ENCODE measurements at places on chromosomes 12 and 14.

- no peak for DNase-seq
Measured at GRCh38 chr12:40033242-40033630, 72.6 kb downstream of the SLC2A13 start.

DNA sequence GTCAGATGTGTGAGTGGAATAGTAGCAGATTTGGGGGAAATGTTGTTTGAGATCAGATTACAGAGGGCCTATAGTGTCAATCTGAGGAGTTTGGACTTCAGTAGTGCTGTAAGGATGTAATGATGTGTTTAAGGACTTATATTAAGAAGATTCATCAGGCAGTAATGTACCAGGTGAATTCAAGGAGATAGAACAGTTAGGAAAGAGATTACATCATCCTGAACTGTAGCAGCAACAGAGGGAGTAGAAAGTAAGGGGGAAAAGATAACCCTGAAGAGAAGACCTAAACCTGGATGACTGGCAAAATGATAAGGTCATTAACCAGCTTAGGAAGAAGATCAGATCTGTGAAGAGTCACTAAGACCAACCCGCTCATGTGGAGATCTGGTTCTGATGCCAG is 349.4 kb downstream of the PDZRN4 start:
- no peak for DNase-seq

- DNase-seq = no peak
Measured at GRCh38 chr12:2732290-2732689, 62.5 kb upstream of the FKBP4 start.

DNA sequence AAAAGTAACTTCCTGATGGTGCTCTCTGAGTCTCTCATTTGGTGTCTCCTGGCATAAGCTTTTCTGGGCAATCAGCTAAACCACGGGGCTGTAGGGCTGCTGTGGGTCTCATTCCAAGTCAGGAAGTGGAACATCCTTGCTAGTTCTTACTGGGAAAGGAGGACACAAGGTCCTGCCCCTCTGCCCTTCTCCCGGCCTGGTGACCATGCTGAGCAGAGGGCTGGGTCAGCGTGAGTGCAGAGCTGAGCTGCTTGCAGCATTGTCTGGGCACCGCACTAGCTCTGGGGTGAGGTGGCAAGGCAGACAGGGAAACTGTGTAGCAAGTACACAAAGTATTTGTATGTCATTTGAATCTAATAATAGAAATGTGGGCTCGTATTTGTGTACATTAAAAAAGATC is 45.0 kb upstream of the ASPG start:
- no peak for DNase-seq

GRCh38 chr12:71708658-71709057 is 22.8 kb downstream of the TMEM19 start:
- no peak for DNase-seq

DNA sequence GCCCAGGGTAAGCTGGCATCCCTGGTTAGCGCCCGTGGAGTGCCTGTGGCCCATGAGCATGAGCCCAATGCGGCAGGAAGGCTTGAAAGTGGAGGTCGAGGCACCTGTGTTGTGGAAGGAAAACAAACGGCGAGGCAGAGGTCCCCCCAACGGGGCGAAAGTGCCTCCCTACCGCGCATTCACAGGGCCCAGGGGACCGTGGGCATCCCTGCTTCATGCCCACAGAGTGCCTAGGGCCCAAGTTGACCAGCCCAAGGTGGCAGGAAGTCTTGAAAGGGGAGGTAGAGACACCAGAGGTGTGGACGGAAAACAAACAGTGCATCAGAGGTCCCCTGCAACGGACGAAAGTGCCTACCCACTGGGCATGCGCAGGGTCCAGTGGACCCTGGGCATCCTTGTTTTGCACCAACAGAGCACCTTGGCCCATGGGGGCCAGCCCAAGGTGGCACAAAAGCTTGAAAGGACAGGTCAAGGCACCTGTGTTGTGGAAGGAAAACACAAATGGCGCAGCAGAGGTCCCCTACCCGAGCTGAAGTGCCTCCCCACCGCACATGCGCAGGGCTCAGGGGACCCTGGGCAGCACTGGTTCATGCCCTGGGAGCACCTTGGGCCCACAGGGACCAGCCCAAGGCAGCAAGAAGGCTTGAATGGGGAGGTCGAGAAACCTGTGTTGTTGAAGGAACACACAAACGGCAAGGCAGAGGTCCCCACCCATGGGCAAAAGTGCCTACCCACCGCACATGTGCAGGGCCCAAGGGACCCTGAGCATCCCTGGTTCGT is 377.5 kb downstream of the ALG10 start:
- no peak for DNase-seq

DNA sequence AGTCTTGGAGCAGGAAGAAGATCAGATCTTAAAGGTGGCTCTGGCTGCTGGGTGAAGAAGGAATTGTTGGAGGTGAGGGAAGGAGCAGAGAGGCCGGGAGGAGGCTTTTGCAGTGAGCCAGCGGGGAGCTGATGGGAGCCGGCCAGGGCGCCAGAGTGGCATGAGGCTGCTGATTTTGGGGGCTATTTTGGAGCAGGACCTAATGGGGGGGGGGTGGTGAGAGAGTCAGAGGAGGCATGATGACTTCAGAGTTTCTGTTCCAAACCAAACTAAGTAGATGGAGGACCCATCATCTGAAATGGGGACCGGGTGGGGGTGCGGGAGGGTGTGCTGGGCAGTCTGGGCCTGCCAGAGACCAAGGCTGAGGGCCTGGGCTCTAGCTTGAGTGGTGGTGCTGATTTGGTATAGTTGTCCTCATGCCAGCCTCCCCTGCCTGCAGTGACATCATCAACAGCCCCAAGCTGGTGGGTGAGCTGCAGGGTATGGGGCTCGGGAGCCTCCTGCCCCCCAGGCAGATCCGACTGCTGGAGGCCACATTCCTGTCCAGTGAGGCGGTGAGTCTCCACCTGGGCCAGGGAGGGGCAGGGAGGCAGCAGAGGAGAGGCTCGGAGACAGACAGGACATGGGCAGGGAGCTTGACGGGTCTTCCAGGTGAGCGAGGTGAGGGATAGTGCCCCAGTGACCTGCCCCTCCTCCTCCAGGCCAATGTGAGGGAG is 6.2 kb downstream of the TNFAIP2 start:
- no peak for DNase-seq

- no peak for DNase-seq
Measured at GRCh38 chr14:99675951-99676350, 8.1 kb upstream of the CYP46A1 start.

Data from cardiac muscle cell (in vitro differentiated cells and primary cell).